ENCODE measurements at places on chromosomes 2 and 18.

DNA sequence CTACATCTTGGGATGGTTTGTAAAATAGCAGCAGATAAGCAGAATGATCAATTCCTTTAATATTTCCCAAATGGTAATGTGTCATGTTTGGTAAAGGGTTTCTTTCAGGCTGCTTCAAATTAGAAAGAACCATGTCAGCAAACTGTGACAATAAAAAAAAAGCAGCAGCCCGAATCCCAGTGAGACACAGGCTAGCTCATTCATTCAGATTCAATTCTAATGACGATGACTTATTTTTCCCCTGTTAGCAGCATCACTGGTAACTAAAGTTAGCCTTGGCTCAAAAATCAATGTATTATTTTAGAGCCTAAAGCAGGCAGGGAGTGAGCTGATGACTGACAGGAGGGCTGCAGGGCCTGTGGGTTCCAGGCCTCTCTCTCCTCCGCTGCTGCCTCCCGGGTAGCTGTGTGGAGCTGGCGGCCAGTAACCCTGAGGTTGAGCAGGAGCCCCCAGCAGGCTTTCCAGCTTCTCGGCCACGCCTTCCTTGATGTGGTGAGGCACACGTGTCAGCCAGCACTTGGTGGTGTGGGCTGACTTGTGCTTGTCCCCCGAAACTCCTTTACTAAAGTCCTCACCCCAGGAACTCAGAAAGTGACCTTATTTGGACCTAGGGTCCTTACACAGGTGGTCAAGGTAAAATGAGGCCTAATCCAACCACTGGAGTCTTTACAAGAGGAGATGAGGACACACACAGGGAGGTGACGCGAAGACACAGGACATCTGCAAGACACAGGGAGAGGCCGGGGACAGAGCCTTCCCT is 120.5 kb upstream of the HS6ST1 start:
- DNase-seq = peak; percentile 83

DNA sequence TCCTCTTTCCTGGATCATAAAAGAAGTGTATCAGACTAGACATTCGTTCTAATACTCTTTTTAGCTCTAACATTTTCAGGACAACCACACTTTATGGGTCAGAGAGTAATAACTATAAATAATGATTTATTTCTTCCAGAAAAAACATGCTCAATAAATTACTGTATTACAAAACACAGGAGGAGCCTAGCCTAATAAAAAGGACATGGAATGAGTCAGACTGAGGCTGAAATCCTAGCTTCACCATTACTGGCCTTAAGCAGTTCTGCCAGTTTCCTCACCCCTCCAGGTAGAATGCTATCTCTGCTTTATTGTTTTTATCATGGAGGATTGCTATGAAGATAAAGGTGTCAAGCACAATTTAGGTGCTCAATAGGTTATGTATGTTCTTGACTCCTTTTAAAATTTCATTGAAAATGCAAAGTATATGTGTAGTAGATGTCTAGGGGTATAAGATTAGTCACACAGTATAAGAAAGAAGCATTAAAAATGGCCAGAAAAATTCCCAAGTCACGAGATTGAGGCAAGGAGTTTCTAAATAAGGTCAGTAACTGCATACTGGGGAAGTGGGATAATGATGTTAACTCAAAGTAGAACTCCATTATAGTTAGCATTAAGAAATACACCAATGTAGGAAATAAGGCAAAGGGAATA is 105.5 kb upstream of the NEUROD1 start:
- DNase-seq = no peak

GRCh38 chr2:238791354-238791753 is 56.5 kb upstream of the TWIST2 start:
- DNase-seq = no peak

DNA sequence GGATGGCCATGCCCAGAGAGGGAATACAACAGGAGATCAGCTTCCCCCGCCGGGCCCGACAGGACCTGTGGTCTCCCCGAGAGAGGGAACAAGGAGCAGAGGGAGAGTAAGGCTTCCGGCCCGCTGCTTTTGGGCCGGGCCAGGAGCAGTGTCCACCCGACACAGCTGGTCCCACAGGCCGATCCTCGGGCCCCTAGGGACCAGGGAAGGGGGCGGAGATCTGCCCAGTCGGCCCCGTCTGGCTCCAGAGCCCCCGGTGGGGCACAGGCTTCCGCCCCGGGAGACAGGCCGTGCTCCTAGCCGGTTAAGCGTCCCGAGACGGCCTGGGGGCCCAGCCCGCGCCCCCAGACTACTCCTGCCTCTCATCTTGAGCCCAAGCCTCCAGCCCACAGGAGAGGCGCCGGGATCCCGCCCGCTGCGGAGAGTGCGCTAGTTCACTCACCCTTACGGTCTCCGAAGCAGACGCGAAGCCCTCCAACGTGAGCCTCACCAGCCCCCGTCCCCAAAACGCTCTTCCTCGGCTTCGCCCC is at the start of gene MCFD2:
Gene MCFD2 (minus strand): TSS at position 526 of the 530 bp plus-strand sequence. CDS start 6,635 bp downstream, outside the sequence.
- DNase-seq = peak; percentile 93

DNA sequence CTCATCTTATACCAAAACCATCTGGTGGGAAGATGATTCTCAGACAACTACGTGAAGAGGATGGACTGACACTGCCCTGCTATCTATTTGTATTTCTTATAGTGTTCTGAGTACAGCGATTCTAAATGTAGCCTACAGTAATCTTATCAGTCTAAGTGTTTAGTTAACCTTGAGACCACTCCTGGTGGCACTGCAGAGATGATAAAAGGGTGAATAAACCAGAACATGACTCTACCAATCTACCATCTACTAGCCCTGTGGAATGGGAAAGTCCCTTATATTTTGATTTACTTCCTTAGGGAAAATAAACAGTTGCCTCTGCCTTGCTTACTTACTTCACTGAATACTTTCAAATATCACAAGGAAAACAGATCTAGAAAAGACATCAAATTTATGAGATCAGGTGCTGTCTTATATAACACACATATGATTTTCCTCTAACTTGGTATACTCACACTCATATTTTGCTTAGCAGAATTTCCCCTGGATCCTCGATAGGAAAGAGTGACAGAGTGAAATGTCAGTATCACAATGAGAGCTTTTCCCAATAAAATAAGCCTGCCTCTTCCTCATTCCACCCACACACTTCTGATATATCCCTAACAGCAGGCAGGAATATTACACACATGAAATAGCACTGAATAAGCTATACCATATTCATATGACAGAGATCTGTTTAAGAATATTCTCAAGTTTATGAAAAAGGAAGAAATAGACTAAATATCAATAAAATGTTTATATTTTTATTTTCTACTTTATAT is 58.6 kb upstream of the MTIF2 start:
- no peak for DNase-seq

- DNase-seq = no peak
Measured at GRCh38 chr18:54829856-54830255, 1.6 kb downstream of the RAB27B start.

DNA sequence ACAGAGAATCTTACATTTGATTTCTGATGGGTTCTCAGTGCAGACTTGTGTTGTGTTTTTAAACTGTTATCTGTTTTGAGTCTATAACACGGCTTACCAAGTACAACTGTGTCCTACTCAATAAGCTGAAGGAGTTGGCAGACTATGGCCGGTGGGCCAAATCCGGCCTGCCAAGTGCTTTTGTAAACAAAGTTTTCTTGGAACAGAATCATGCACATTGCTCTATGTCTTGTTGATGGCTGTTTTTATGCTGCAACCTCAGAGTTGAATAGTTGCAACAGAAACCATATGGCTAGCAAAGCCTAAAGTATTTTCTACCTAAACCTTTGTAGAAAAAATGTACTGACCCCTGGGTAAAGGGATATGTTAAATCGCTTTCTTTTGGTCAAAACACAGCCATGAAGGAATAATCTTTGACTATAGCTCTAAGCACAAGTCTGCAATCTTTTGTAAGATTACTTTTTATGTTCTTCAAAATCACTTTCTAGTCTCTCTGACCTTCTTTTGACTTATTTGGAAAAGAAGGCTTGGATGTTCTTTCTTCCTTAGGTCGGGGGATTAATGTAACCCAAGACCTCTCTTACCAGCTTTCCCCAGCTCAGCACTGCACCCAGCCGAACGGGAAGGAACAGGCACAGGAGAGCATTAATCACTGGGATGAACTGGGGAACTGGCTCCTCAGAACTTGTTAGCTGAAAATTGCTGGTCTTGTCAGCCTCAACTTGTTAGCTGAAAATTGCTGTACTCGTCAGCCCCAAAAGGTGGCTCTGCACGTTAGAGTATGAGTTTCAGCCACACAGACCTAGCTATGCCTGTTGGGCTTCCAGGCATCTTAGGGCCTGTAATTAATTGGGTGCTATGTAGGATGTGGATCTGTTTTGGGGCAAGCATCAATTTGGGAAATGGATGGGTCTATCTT is 75.4 kb downstream of the CD8B2 start:
- no peak for DNase-seq

DNA sequence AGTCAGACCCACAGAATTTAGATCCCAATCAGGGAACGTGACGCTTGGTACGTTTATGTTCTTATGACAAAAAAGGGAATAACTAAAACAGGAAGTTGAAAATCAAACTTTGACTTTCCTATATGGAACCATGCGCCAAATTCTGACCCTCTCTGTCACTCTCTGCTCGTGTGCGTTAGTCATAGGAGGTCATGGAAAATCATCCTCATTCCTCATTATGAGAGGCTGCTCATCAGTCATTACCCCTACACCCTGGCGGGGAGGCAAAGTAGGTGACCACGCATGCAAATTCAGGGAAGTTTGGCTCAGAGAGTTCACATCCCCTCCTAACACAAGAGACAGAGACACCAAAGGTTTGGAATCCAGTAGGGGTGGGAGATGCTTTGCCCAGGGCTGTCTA is 15.5 kb downstream of the IL1F10 start:
- DNase-seq = no peak

- no peak for DNase-seq
Measured at GRCh38 chr2:235979753-235980435, 188.3 kb downstream of the GBX2 start.

- DNase-seq = no peak
Measured at GRCh38 chr2:128660836-128661235, 342.2 kb upstream of the HS6ST1 start.

DNA sequence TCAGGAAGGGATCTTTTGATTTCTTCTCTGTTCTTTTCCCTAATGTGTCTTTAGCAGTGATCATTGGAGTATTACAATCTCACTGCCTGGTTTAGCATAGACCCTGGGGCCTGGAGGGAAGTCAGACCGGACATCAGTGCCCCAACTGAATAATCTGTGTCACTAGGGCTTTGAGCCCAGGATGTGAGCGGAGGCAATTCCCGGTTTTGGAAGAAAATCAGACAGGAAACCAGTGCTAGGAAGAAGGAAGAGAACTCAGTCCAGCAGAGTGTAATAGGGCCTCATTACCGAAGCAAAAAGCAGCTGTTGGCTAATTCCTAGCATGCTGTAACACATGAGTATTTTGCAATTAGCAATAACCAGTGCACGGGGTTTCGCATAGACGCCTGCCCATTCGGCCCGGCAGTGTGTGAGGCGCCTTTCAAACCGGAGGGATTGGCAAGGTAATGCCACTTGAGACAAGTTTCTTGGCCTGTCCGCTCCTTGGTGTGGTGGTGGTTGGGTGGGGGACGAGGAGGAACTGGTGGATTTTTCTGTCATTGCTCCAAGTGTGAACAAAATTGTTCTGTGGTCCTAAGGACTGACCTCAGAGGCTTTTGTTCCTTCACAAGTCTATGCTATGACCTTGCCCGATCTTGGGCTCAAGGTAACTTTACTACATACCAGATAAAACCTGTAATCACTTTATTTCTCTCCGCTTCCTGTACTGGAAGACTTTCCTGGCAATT is 2.8 kb downstream of the FOSL2 start:
- DNase-seq = no peak

DNA sequence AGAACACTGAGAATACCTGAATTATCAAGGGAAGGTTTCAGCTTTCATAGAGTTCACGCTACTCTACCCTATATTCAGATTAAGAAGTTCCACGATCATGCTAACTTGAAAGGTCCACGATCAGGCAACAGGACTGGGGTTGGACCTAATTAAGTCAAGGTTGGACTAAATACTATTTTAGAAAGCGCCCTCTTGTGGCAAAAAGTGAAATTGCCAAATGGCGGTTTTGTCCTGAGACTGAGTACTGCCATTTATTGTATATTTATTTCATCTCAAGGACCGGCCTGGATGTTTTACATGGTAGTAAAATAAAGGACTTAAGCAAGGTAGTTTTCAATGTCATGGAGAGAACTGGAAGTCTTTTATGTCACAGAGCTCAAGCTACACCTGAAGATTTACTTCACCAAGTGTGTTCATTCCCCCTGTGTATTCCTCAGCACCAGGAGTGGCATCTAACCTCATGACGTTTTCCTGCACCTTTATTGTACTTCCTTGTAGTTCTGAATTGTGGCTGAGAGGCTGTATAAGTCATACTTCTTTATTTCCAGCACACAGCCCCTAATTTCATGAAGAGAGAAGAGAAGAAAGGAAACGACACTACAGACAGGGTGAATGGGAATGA is 56.8 kb downstream of the SRD5A2 start:
- peak; percentile 87 for DNase-seq

GRCh38 chr2:144747571-144747970 is 227.7 kb upstream of the ZEB2 start:
- DNase-seq = no peak

DNA sequence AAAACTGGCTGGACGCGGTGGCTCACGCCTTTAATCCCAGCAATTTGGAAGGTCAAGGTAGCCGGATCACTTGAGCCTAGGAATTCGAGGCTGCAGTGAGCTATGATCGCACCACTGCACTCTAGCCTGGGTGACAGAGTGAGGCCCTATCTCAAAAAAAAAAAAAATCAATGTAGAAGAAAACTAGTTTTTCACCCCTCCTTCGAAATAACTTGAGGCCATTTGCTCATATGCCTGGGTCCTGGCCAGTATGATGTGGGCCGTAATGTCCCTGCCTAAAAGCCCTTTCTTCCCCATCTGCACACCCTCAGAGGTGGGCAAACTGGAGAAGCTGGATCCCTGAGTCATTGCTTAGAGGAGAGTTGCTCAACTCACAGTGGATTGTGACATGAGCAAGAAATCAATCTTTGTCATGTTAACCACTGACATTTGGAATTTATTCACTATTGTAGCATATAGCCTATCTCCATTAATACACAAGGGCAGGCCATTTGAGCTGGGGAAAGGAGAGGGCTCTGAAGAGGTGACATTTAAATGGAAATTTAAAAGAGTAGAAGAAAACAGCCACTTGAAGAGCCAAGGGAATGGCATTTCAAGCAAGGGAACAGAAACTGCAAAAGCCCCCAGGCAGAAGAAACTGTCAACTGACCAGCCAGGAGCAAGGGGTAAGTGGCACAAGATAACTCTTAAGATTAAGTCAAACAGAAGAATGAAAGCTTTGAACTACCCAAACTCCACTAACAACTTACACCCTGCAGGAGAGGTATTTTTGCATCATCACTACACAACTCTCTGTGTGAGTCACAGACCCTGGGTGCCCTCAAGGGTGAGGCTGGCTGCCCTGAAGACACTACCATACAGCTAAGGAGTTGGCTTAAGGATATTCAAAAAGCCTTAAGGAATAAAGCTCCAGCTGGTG is 7.6 kb upstream of the METTL21A start:
- no peak for DNase-seq

DNA sequence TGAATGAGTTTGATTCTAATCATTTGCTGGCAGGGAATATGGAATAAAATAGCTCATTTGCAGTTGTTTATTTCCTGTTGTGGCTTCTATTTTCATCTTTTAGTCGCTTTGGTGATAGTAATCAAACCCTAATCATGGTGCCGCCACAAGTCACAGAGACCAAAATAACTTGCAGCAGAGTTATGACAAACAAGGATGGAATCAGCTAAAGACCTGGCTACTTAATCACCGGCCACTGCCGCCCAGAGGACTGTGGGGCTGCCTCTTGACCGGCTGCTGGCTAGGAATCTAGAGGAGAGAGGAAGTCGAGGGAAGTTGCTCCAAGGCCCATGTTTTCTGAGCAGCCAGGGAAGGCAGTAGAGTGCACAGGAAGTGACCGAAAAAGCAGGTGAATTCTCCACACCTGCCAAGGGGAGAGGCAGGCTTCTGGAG is 5.1 kb upstream of the SMAD7 start:
- DNase-seq = no peak
